ENCODE measurements at places on chromosomes 4 and X.

- no peak overlapping the region for H3K4me3 ChIP-seq
- no peak for DNase-seq
- no peaks in the 10 kb centered on the region for H3K27me3 ChIP-seq
- no peak overlapping the region for H3K27ac ChIP-seq
- H3K36me3 ChIP-seq, result no peaks in the 10 kb centered on the region
Measured at GRCh38 chrX:77493677-77494553, 46.7 kb downstream of the FGF16 start.

DNA sequence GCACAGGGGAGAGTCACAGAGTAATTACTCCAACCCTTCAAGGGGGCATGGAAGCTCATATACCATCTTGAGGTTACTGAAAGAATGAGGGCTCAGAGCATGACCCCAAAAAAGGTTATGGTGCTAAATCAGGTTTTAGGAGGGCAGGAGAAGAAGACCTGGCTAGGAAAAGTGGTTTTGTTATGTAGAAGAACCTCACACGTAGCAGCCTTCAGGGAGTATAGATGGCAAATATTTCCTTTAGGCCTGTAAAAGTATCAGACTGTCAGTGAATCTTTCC is 102.0 kb upstream of the PDE5A start:
- H3K27me3 ChIP-seq, result no peaks in the 10 kb centered on the region
- peak overlapping the region; percentile 11 for H3K27ac ChIP-seq
- no peak for DNase-seq
- no peaks in the 10 kb centered on the region for H3K36me3 ChIP-seq

DNA sequence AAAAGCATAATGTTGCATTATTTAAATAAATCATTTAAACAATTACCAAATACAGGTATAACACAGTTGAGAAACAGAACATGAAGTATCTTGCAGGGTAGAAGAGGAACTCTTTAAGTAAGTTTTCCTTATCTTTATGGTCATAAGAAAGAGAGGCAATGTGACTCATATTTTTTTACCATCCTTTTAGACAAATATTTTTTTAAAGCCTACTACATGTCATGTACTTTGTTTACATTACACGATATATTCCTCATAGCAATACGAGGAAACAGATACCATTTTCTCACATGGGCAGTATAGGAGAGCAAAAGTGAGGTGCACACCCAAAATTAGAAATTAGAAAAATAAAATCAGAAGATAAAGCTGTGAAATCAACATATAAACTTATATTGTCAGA is 49.3 kb upstream of the EPHA5 start:
- no peak for DNase-seq
- H3K27me3 ChIP-seq, result no peaks in the 10 kb centered on the region
- H3K4me1 ChIP-seq, result no peaks in the 10 kb centered on the region

DNA sequence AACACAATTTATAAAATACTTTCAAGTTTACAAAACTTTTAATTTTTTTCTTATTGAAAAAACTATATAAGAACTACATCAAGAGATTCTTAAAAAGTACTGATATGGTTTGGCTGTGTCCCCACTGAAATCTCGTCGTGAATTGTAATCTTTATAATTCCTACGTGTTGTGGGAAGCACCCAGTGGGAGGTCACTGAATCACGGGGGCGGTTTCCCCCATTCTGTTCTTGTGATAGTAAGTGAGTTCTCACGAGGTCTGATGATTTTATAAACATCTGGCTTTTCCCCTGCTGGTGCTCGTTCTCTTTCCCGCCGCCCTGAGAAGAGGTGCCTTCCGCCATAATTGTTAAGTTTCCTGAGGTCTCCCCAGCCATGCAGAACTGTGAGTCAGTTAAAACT is 88.5 kb downstream of the FRAS1 start:
- no peak for DNase-seq
- H3K4me1 ChIP-seq, result no peaks in the 10 kb centered on the region
- H3K27ac ChIP-seq, result no peak overlapping the region
- H3K27me3 ChIP-seq, result no peaks in the 10 kb centered on the region
- H3K4me3 ChIP-seq, result no peak overlapping the region
- no peaks in the 10 kb centered on the region for H3K36me3 ChIP-seq

DNA sequence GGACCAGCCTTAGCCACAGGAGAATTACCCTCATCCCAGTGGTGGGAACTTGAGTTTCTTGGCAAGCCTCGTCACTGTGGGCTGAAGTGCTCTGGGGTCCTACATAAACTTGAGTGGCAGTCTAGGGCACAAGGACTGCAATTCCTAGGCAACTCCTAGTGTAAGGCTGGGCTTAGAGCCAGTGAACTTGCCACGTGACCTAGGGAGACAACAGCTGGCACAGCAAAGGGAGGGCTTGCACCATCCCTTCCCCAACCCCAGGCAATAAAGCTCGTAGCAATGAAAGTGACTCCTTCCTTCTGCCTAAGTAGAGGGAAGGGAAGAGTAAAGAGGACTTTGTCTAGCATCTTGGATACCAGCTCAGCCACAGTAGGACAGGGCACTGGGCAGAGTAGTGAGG is 81.8 kb downstream of the TEX11 start:
- H3K27me3 ChIP-seq, result no peaks in the 10 kb centered on the region
- no peaks in the 10 kb centered on the region for H3K4me1 ChIP-seq
- no peak overlapping the region for H3K27ac ChIP-seq
- H3K4me3 ChIP-seq, result no peak overlapping the region

DNA sequence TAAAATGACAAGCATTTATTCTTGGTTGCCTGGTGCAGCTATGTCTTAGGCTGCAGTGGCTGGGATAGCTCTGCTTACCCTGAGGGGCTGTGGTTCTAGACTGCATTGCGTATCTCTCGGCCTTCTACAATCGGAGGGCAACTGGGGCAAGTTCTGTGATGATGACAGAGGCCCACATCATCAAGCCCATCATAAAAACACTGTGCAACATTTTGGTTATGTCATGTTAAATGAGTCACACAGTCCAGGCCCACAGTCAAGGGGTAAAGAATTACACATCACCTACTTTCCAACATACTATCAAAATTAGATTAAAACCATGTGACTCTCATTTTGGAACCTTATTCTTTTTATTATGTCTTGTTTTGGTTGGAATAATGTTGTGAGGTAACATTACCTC is 120.2 kb upstream of the GUCY1A1 start:
- H3K27ac ChIP-seq, result no peak overlapping the region
- H3K36me3 ChIP-seq, result no peaks in the 10 kb centered on the region
- no peaks in the 10 kb centered on the region for H3K27me3 ChIP-seq
- no peaks in the 10 kb centered on the region for H3K4me1 ChIP-seq
- no peak overlapping the region for H3K4me3 ChIP-seq

DNA sequence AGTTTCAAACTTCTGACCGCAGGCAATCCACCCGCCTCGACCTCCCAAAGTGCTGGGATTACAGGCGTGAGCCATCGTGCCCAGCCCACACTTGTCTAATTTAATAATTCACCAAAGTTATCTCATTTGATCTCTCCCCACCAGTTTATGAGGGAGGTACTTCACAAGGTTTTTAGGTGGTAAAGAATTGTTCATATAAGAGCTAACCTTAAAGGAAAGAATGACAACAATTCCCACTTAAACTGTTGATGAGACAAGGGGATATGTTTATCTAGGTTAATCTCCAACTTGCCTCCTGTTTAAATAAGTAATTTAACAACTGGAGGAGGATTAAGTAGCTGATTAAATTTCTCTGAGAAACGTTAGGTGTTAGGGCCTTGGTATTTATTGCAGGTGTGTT is 117.6 kb upstream of the CBLL2 start:
- H3K4me1 ChIP-seq, result no peaks in the 10 kb centered on the region
- no peaks in the 10 kb centered on the region for H3K36me3 ChIP-seq
- H3K4me3 ChIP-seq, result no peak overlapping the region
- no peak for DNase-seq
